ENCODE measurements at places on chromosomes 4 and X.

GRCh38 chr4:80431203-80431965, 95.9 kb downstream of the CFAP299 start:
- DNase-seq: no peak

GRCh38 chr4:186592966-186593586, 37.7 kb upstream of the MTNR1A start:
- DNase-seq: peak; percentile 34

DNA sequence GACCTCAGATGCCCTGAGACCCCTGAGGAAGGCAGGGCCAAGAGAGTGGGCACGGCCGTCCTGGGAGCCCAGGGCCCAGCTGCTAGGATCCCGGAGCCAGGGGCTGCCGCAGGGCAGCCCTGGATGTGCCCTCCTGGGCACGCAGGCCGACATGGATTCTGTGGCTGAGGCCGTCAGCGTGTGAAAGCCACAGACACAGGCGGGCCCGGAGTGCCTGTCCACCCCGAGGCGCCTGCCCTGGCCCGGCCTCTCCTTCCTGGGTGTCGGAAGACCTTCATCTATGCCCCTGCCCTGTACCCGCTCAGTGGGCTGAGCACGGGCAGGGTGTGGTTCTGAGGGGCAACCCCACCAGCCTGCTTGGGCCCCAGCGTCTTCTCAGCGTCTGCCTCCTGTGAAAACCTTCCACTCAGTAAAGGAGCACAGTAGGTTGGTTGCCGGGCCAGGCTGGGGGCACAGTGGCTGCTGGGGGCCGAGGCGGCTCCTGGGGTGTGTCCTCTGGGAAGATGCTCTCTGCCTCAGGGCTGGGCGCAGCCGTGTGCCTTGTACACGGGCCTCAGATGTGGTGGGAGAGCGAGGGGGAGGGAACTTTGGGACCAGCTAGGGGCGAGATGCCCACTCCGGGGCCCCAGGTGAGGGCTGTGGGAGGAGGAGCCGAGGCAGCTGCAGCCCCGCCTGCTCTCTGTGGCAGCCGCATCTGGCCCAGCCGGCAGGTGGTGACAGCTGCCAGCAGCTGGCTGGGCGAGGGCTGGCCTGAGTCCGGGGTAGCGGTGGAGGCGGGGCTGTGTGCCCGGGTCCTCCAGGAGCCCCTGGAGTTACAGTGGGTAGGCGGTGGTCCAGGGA, 20.8 kb downstream of the FGFRL1 start:
- DNase-seq: no peak

- no peak for DNase-seq
Measured at GRCh38 chrX:49310371-49310770, 6.9 kb downstream of the GAGE10 start.

- no peak for DNase-seq
Measured at GRCh38 chr4:160265836-160266235, 1163.0 kb downstream of the RAPGEF2 start.

DNA sequence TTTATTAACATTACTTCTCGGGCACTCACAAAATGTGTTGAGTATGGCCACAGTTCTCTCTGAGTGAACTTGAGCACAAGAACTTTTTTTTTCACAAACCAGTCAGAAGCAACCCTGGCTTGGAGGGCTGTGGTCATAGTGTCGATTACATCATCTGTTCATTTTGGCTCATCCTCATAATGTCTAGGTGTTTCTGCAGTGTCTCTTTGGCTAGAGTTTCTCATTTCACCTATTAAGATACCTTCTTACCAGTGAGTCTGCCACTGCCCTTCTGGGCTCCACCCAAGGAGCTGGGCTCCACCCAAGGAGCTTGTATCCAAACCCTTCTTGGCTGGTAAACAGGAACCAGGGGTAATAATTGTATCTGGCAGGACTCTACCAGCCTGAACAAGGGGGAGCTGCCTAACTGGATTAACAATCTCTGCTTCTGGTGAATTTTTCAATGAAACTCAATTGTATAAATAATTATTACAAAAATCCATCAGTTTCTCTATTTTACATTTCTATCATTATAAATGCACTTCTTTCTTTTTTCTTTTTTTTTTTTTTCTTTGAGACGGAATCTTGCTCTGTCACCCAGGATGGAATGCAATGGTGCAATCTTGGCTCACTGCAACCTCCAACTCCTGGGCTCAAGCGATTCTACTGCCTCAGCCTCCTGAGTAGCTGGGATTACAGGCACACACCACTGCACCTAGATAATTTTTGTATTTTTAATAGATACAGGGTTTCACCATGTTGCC, 667.7 kb upstream of the SLIT2 start:
- DNase-seq: no peak

DNA sequence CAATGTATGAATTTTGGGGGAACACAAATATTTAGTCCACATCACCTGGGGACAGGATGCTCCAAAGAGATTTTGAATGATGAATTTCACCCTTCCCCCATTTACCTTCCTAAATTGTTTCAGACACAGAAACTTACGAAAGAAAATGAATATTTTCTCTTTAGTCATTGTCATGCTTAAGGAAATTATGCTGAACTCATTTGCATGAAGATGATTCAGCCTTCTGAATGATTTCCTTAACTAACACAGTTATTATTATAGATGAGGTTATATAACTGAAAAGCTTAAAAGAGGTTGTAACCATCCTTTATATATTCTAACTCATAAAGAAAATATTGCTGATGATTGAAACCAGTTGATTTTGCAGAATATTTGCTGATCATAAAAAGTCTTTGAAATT, 61.1 kb downstream of the KCNIP4 start:
- DNase-seq: no peak

- no peak for DNase-seq
Measured at GRCh38 chr4:65096630-65097029, 573.7 kb downstream of the EPHA5 start.
